Stimulated activated CD8-positive, alpha-beta memory T cell treated with anti-CD3 and anti-CD28 coated beads, Interleukin-2, amount 100 ng/mL, for 1 hour (primary cell): ENCODE measurements at places on chromosomes 6 and 20.

DNA sequence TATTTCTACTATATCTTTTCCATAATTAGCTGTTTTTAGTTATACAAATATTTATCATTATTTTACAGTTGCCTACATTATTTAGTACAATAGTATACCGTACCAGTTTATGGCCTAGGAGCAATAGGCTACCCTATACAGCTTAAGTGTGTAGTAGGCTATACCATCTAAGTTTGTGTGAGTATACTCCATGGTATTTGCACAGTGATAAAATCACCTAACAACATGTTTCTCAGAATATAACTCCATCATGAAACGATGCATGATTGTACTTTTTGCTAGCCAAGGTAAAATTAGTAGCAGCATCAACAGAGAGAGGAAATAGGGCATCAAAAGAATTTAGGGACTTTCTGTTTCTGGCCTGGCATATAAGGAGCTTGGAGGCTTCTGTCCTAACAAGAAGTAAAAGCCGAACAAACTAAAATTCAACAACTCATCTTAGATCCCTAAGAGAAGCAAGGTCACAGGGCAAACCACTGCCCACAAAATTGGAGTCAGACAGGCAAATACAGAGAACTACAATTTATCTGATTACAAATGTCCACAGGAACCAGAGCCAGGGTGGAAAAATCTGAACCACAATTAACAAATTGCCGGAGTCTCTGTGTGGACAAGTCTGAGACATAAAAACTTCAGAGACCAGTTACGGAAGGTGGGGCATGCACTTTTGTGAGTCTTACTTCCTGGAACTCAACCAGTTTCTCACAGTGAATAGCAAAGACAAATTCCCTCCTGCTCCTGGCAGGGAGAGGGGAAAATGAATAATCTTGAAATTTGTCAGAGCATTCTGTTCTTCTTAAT, 671.4 kb downstream of the RFPL4B start:
- no peak for DNase-seq

GRCh38 chr6:164967102-164967501, 342.3 kb downstream of the C6orf118 start:
- DNase-seq = no peak

- no peak for DNase-seq
These were observed 5.8 kb downstream of the GCM1 start for GRCh38 chr6:53142810-53143209.

- no peak for DNase-seq
These were observed 24.8 kb downstream of the BACH2 start for GRCh38 chr6:90271831-90272230.

DNA sequence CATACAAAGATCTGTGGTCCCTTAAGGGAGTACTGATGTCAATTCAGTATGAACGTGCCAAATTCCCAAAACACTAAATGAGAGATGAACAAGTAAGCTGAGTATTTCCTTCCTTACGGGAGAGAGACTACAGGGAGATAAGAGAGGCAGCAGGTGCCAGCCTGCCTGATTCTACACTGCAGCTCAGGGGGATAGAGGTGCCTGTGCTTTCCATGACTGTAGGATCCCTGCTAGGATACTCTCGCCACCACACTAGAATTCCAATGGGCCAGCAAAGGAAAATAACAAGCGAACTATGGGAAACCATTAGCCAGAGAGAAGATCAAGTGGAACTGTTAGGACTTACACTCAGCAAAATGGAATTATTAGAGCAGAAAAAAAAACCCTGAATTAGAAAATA, 198.5 kb upstream of the BTBD3 start:
- DNase-seq = no peak
